ENCODE measurements at places on chromosomes 16 and 17.

GRCh38 chr17:36600936-36601302 is 464 bp upstream of the MRM1 start:
- DNase-seq: no peak

DNA sequence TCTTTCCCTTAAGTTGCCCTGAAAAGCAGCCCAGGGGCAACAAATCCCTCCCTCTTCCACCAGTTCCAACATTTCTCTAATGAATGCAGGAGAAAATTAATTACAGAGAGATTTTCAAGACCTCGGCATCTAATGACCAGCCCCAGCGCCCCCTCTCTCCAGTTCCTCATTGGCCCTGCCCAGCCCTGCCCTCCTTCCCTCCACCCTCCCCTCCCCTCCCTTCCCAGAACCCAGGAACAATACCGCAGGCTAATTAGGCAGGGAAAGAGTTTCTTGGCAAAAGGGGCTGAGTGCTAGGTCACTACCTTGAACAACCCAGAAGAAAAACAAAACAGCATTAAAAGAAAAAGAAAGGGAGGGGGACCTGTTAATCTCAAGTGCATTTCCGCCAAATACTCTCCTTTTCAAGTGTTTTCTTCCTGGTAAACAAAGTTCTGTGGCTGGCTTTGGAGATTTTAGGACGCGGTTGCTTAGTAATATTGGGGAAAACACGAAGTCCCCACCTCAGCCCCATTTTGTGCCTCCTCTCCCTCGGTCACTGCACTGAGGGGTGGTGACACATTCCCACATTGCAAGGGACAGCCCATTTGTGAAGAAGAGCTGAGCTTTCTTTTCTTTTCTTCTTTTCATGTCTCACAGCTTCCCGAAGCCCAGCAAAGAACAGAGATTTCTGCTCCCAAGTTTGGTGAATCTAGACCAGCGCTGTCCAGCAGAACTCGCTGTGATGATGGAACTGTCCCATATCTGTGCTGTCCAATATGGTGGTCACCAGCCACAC is 215.4 kb downstream of the SOX9 start:
- DNase-seq: no peak

DNA sequence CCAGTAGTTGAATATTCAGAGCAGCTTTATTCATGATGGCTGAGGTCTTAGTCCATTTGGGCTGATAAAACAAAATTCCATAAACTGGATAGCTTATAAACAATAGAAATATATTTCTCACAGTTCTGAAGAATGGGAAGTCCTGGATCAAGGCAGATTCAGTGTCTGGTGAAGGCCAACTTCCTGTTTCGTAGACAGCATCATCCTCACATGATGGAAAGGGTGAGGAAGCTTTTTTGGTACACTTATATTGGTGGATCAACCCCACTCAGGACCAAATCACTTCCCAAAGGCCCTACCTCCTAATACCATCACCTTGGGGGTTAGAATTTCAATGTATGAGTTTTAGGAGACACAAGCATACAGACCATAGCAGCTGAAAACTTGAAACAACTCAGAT is 224.2 kb downstream of the CYB561 start:
- no peak for DNase-seq

GRCh38 chr16:70416748-70417616 is 21.9 kb downstream of the ST3GAL2 start:
- no peak for DNase-seq

GRCh38 chr16:80671281-80671849 is 130.6 kb downstream of the DYNLRB2 start:
- no peak for DNase-seq

DNA sequence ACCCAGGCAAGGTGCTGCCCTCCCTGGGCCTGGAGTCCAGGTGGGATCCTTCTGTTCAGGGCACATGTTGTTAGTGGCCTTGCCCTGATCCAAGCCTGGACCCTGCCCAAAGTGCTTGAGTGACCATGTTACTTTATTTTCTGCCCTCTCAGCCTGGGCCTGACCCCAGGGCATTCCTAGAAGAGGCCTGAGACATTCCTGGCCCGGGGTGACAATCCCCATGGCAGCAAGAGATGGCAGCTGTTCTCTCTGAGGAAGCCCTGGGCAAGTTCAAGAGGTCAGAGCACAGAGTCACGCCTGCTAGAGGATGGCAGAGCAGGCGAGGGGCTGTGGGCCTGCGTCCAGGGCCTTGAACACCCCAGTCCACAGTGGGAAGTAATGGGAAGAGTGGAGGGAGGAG is 5.0 kb downstream of the CDH16 start:
- DNase-seq: no peak

DNA sequence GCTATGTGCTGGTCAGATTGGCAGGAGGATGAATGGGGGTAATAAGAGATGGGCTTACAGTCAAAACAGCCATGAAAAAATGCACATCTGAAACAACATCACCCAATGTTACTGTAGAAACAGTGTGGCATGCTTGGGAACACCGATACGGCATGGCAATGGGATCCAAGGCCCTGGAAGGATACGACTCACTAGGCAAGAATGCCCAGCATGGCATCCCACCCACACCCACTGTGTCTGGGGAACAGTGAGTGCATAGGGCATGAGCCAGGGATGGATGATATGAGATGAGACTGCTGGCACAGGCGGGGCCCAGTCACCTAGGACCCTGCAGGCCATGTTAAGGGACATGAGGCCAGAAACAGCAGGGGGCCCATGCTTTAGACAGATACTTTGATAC is 11.5 kb downstream of the TRIM25 start:
- DNase-seq: no peak

- DNase-seq: no peak
Measured at GRCh38 chr17:57685499-57686132, 59.5 kb downstream of the CCDC182 start.

DNA sequence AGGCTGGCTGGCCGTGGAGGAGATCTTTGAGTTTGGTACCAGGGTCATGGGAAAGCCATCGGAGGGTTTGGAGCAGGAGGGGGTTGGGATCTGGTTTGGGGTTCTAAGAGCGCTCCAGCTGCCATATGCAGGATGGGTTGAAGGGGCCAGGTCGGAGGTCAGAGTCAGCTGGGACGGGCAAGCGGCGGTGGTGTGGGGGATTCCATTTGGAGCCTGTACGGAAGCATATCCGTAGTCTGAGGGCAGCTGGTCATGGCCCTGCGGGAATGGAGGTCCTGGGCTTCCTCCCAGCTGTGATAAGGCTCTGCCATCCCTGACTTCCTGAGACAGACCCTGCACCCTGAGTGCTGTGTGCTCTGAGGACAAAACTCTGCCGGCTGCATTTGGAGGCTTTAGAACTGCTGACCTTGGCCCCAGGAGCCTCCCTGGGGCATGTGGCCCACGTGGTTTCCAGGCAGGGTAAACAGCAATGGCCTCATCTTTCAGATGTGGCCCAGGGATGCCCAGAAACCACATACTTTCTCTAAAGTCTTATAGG is 46.5 kb downstream of the ATP2C2 start:
- DNase-seq: no peak

GRCh38 chr17:42271779-42272035 is 4.5 kb downstream of the STAT5B start:
- no peak for DNase-seq

DNA sequence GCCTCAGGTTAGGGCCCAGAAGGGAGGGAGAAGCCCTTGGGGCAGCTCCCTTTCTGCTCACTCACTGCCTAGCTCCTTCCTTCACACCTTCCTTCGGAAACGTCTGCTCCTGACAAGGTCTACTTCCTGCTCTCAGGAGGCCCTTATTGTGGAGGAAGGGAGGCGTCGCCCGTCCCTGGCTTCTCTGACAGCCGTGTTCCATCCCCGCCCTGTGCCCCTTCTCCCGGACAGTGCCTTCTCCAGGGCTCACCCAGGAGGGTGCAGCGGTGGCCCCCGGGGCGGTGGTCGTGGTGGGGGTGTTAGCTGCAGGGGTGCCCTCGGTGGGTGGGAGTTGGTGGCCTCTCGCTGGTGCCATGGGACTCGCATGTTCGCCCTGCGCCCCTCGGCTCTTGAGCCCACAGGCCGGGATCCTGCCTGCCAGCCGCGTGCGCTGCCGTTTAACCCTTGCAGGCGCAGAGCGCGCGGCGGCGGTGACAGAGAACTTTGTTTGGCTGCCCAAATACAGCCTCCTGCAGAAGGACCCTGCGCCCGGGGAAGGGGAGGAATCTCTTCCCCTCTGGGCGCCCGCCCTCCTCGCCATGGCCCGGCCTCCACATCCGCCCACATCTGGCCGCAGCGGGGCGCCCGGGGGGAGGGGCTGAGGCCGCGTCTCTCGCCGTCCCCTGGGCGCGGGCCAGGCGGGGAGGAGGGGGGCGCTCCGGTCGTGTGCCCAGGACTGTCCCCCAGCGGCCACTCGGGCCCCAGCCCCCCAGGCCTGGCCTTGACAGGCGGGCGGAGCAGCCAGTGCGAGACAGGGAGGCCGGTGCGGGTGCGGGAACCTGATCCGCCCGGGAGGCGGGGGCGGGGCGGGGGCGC is 231.9 kb downstream of the SEC14L1 start:
- DNase-seq: peak; percentile 37

DNA sequence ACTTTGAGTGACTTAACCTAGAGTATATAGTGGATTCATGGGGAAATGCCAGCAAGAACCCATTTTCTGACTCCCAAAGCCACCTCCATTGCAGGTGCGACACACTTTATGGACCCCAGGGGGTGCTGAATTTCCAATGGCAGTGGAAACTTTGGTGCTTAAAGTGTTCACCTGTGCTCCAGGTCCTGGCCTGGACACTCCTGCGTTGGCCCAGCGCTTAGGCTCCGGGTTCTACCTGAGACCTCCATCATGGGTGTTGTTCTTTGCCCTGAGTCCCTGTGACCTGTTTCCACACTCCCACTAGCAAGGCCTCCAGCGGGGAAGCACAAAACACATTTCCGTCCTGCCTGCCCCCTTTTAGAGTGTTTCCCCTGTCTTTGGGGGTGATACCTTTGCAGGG is 3.0 kb downstream of the CCNF start:
- no peak for DNase-seq

DNA sequence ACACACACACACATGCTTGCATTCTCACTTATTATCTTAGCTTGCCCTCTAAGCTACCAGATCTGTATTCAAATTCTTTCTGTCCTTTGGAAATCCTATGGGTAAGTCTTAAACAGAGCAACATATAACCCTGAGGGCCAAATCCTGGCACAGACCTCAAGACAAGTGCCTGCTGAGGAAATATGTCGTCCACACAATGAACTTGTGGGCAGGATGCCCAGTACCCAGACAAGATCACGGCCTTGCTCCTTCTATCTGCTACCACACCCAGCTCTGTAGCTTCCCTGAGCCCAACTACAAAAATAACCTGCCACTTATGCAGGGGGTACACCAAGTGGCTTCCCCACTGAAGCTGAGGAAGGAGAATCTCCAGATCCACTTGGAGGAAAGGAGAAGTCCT is 37.3 kb upstream of the FA2H start:
- DNase-seq: no peak

DNA sequence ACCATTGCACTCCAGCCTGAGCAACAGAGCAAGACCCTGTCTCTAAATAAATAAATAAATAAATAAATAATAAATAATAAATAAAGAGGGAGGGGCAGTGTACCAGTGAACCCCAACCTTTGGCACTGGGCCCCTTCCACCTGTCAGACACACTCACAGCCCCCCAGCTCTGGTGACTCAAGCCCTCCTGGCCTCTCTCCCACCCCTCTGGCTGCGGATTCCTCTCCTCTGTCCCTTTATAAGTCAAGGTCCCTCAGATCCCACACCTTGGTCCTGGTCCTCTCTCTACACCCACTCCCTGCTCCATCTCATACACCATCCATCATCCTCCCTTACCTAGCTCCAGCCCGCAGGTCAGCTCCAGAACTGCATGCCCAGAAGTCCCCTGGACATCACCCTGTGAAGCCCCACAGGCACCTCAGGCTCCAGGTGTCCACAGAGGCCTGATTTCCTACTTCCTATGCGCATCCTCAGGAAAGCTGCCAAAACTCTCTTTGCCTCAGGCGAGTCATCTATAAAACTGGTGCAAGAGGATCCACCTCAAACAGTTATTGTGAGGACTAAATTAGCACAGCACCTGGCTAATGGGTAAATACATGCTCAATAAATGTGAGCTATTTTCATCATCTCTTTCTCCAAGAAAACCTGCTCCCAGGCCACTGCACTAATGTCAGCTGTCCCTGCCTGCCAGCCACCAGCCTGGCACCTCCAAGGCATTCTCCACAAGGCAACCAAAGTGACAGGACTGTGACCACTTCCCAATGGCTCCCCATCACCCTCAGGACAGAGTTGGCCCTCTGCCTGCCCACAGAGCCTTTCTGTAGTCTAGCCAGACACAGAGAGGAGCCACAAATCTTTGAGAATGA is 46.8 kb downstream of the BEAN1 start:
- DNase-seq: no peak

DNA sequence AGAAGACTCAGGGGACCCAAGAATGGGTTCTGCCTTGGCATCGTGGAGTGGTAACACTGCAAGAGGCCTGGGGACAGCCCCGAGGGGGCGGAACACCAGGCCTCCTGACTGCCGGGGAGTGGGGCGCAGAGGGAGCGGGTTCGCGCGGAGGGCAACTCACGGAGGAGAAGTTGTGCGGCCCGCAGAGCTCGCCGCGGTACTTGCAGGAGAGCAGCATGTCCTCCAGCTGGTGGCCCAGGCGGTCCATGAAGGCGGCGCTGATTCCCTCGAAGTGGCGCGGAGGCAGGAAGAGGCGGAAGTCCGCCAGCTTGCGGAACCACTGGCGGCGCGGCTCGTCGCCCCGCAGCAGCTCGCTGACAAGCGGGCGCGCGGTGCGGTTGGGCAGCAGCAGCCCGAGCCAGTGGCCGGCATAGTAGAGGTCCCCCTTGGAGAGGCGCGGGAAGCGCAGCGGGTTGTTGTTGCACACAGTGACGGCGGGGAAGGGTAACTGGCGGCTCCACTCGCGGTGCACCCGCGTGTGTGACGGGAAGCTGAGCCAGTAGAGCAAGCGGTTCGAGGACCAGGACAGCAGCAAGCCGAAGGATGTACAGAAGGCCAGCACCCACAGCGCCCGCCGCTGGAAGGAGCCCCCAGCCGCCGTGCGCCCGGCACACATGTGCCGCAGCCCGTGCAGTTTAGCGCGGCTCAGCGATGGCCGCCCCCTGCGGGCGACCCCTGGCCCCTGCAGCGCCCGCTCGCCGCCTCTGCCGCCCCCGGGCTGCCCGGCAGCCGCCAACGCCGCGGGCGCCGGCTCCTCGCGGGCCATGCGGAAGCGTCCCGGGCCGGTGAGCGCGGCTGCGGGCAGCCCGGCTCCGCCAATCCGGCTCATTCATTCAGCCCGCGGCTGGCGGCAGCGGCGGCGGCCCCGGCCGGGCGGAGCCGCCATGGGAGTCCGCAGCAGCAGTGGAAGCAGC is 1.6 kb downstream of the ASIC2 start:
- no peak for DNase-seq

- no peak for DNase-seq
Measured at GRCh38 chr16:79097166-79097565, 503.4 kb downstream of the MAF start.

- DNase-seq: no peak
Measured at GRCh38 chr16:12519986-12520385, 283.7 kb downstream of the CPPED1 start.

DNA sequence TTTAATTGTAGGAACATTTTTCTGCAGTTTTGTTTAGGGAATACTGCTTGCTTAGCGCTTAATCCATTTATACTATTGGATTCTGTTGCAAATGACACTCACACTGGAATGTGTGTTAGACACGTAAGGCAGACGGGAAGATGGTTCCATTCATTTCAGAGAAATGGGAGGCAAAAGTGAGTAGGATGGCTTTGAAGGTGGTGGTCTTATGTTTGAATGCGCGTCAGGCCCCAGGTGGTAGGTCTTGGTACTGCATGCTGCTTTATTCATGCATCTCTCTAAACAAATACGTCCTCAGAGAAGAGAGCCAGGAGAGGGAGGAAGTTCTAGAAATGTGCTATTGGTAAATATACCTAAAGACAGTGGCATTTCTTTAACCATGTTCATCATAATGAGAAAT is 997.6 kb upstream of the RBFOX1 start:
- no peak for DNase-seq
